ENCODE measurements at places on chromosomes 6 and 20. TPM values are rescaled to one million over a fixed set of nuclear protein-coding genes. Genes with fewer than 3 reads are reported as not detected.

GRCh38 chr20:63386491-63386890 is 25.3 kb upstream of the CHRNA4 start:
- H3K4me3 ChIP-seq: no peak overlapping the region
- DNase-seq: no peak
- H3K4me1 ChIP-seq: no peaks in the 10 kb centered on the region
- H3K27me3 ChIP-seq: peaks cover 17% of the 10 kb centered on the region

GRCh38 chr6:32116674-32117073 is 7.5 kb upstream of the TNXB start:
- no peak for DNase-seq
- no peak overlapping the region for H3K4me3 ChIP-seq
- H3K36me3 ChIP-seq: peaks cover 79% of the 10 kb centered on the region
- H3K27ac ChIP-seq: no peak overlapping the region
- peaks cover 28% of the 10 kb centered on the region for H3K4me1 ChIP-seq

- H3K27me3 ChIP-seq: no peaks in the 10 kb centered on the region
- no peak overlapping the region for H3K27ac ChIP-seq
- no peak for DNase-seq
- no peaks in the 10 kb centered on the region for H3K4me1 ChIP-seq
- no peaks in the 10 kb centered on the region for H3K36me3 ChIP-seq
- H3K4me3 ChIP-seq: no peak overlapping the region
Measured at GRCh38 chr20:40706977-40707582, 18.0 kb upstream of the MAFB start.

GRCh38 chr6:31477521-31477920 is 20.4 kb upstream of the MICB start:
- no peak overlapping the region for H3K27ac ChIP-seq
- peaks cover 19% of the 10 kb centered on the region for H3K4me1 ChIP-seq
- H3K36me3 ChIP-seq: no peaks in the 10 kb centered on the region
- no peaks in the 10 kb centered on the region for H3K27me3 ChIP-seq

The GPSM3 gene
- 0.71 TPM for total RNA-seq
